ENCODE measurements at places on chromosomes 2 and 18.

- no peak for DNase-seq
These were observed 130.9 kb upstream of the RND3 start for GRCh38 chr2:150618245-150618895.

- DNase-seq = no peak
These were observed 597.0 kb upstream of the NRXN1 start for GRCh38 chr2:51628917-51629316.

DNA sequence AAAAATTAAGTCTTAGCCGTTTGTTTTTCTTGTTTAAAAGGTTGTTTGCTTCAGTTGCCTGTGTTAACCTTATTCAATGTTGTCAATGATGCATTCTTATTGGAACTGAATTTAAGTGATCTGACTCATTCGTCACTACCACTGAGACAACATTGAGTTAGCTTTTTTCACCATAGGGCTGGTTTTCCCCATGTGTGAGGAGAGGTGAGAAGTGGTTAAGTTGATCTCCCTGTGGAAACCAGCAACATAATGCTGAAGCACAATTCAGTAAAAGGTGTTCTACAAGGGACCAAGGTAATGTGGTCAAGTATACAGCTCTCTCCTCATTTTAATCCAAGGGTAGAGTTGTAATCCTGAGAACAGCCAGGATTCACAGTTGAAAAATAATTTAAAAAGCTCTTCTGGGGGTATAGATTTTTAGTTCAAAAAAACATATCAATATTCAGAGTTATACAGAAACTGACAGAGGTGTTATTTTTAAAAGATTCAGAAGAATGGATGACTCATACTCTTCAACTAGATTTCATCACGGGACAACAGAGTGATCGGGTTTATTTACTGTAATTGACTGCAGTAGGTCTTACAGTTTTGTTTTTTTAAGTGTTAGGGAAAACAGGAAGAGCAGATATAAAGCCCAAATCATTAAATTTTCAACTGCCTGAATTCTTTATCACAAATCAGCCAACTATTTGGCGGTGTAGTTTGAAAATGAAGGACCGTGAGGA, 12.6 kb downstream of the NOP58 start:
- DNase-seq = no peak

DNA sequence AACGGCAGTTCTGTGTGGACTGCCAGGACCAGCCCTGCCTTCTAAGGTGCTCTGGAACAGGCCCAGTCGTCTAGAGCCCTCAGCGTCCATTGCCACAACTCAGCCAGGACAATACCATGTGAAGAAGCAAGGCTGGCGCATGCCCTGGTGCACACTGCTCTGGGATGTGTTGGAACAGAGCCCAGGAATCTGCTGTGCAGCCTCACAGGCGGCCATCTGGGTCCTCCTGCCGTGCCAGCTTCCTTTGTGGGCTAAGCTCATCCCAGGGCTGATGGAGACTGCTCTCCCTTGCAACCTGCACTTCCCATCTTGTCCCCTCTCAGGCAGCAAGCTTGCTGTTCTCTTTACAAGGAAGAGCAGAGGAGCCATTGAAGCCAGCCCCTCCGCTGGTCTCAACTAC, 246.4 kb upstream of the PXDN start:
- peak; percentile 38 for DNase-seq

DNA sequence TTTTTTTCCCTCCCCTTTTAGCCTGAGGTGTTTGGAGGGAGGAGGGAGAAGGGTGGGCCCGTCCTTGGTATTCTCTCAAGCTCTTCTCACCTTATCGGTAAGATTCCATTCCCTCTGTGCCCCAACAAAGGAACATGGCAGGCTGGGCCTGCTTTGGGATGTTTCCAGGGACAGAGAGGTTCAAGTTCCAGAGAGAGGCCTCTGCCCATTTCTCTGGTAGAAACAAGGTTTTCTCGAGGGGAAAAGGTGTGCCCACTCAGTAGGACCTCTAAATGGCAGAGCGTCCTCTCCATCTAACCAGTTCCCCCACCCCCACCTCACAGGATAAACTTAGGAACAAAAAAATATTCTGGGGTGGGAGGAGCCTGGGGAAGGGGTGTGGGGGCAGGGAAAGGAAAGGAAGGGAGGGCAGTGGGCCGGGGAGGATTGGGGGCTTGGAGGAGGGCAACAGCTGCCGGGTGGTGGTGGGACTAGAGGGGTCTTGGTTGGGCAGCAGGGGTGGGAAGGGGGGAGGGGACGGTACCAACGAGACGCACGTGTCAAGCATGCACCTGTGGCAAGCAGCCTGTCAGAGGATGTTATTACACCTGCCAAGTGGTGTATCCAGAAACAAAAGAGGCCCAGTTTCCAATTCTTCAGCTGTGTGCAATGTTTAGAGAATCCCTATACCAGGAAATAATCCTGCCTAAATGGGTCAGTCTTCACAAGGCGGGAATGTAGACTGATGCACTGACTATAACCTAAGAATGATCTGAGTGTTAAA, 2.1 kb downstream of the PCBP1 start:
- peak; percentile 71 for DNase-seq

- no peak for DNase-seq
These were observed 156.6 kb upstream of the ACVR2A start for GRCh38 chr2:147688242-147688641.

All from RPMI8226 (cell line).